Putamen (tissue), 1 donor: ENCODE measurements at places on chromosomes 5 and 9.
A peak's percentile ranks its signal among the peaks of the same experiment; 100 is the strongest.

- no peak for DNase-seq
Observed at GRCh38 chr5:102243213-102243612, 52.9 kb downstream of the SLCO4C1 start.

DNA sequence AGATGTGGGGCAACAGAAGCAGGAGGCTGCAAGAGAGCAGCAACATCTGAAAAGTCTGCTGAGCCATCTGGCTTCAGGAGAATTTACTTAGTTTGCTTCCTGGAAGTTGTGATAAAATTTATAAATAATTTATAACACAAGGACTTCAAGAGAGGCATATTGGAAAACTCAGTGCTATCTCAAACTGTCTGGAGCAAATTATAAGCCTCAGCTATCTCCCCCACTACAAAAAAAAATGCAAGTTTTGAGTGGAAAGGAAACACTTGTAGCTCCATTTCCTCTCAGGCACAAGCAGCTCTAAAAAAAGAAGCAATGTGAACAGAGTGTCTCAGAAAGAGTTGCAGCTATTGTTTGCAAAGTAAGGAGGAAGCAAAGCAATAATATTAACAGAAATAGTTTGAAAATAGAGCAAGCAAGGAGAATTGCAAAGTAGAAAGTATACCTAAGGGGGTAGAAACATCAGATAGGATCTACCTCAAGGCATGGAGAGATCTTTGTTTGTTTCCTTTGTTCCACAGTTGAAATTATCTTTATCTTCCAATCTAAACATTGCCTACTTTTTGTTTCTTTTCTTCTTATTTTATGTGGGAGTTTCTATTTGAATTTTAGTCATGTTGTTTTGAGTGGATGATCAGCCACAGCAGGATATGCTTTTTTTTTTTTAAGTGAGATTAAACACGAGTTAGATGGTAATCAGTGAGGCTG lies 55.9 kb upstream of the IL6ST start:
- DNase-seq: peak; percentile 24

GRCh38 chr9:89274838-89275237 lies 36.2 kb upstream of the CKS2 start:
- DNase-seq: no peak

- no peak for DNase-seq
Observed at GRCh38 chr9:121975801-121976277, 117.3 kb downstream of the TTLL11 start.

GRCh38 chr5:72507231-72507906 lies at the start of gene ZNF366:
TSS of gene ZNF366 (minus strand) at chr5:72507410. CDS start at chr5:72461496, 45,914 bp downstream.
- no peak for DNase-seq

- DNase-seq: peak; percentile 63
Observed at GRCh38 chr5:127804886-127805426, 101.8 kb downstream of the CCDC192 start.
